ENCODE measurements at places on chromosomes 6 and 20.

DNA sequence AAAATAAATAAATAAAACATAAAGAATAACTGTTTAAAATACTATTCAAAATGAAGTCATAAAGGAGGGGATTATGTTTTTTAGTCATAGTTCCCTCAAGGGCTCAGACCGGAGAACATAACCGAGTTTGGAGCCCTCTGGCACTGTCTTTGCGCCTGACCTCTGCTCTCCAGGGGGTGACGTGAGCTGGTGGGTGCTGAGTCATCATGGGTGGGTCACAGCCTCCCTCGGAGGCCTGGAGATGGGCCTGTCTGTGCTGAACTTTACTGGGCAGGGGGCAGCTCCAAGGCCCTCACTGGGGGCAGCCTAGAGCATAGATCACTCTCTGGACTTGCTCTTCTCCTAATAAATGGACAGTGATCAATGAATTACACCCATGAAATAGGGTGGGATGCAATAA, 3.1 kb upstream of the MAVS start:
- DNase-seq = peak; percentile 43

DNA sequence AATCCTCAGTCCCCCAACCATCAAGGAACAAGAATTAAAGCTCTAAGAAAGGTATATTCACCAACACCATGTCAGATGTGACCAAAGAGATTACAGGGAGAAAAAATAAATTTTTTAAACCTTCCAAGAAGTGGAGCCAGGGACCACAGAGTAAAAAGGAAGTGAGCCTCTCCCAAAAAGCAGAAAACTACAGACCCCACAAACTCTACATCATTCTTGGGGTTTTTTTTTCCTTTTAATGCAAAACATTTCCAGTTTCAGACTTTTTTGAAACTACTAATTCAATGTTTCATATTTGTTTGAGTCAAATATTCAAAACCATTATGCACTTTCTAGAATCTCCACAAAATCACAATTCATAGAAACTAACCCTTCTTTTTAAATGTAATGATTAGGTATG, 6.8 kb upstream of the IL17F start:
- no peak for DNase-seq

GRCh38 chr6:13384966-13385365, 56.6 kb upstream of the TBC1D7 start:
- DNase-seq = no peak

GRCh38 chr6:107806691-107807090, 17.4 kb downstream of the SCML4 start:
- no peak for DNase-seq

DNA sequence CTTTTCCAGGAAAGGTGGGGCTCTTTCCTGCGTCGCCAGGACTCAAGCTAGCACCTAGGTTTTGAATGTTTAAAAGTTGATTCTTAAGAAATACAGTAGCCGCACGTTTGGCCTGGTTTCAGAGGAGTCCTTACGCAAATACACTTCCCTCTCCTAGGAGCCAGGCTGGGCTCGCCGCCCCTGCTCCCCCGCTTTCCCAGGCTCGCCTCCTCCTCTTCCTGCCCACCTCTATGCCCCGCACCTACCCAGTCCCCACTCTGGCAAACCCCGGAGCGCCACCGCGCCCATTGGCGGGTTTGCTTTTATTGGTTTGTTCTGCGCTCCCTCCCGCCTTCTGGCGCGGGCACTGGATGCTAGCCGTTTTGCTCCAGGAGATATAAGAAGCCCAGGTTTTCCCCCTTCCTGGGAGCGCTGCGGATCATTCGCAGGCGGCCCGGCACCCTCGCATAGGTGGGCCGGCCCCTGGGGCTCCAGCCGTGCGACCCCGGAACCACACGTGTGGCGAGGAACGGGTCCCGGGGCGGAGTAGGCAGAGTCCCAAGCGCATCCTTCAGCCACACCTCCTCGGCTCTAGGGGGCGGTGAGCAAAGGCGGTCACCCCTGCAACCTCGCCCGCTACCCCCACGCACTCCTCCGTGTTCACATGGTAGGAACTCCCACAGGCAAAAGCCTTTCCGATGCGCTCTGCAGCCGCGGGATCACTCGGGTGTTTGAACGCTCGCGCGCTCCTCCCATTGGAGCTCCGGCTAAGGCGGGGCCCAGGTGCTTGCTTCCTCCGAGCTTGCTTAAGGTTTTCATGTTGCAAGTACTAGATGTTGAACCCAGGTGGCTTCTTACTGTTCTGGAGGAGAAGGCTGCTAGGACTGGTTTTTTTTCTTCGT, 119.0 kb downstream of the RTN4IP1 start:
- DNase-seq = peak; percentile 76

DNA sequence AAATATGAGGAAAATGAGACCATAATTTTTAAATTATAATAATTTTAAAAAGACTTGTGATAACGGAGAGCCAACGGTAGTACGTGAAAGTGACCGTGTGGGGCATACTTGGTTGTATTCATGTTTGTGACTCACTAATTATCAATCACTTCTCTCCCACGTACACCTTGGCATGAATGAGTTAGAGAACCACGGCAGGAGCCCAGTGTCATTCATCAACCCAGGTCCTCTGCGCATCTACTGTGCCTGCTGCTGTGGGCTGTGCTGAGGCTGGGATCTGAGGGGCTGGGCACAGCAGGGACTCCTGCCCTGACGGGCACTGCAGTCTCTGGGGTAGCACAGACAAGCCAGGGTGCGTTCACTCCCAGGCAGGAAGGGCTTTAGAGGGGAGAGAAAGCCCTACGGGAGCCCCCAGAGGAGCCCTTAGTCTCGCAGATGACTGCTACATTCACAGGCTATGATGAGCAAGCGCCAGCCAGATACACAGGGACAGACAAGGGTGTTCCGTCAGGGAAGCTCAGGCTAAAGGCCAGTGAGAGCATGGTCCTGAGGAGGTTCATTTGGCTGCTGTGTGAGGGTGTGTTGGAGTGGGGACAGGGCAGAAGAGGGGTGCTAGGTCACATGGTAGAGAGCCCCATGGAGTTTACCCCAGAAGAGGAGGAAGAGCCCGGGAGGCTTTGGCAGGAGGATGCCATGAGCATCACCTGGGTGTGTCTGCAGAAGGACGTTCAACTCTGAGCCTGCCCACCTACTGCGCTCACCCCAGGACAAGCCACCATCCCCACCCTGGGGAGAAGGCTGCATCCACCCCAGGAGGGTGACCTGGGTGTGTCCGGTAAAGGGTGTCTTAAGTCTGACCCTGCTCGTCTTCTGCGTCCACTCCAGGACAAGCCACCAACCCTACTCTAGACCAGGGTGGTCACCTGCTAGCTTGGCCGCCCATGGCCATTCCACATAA, 8.2 kb upstream of the RPS6KA2 start:
- no peak for DNase-seq

DNA sequence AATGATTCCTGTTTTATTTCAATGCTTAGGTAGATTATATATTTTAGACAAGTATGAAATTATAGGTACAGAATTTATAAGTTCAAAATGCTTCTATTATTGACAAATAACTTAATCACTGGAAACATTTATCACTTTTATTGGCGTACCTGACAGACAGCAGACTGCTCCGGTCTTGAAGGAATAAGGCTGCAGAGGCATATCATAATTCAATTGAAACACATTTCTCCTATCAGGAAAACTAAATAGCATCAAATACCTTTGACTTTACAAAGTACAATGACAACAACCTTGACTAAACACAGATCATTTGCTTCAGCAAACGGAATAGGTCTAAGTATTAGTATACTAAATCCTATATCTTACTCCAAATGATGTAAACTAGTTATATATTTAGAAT, 91.3 kb downstream of the GRIK2 start:
- no peak for DNase-seq

- DNase-seq = peak; percentile 2
Measured at GRCh38 chr6:96391776-96392360, 129.7 kb upstream of the UFL1 start.

- DNase-seq = no peak
Measured at GRCh38 chr6:170368544-170368943, 62.0 kb downstream of the FAM120B start.

DNA sequence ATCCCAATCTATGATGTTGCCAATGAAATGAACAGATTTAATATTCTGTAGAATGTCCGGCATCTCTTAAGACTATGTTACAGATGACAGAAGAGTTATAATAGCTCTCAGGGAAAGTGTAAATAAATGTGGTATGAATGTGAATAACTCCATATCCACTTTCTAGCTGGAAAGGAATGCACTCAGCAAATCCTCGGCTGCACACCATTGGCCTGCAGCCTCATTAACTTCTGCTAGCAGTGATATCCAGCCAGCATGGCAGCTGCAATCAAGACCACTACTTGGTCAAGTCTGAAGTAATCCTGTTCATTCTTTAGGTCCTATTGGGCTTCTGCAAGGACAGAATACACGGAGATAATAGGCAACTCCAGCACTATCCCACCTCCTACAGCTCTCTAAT, 17.3 kb upstream of the MICA start:
- no peak for DNase-seq

DNA sequence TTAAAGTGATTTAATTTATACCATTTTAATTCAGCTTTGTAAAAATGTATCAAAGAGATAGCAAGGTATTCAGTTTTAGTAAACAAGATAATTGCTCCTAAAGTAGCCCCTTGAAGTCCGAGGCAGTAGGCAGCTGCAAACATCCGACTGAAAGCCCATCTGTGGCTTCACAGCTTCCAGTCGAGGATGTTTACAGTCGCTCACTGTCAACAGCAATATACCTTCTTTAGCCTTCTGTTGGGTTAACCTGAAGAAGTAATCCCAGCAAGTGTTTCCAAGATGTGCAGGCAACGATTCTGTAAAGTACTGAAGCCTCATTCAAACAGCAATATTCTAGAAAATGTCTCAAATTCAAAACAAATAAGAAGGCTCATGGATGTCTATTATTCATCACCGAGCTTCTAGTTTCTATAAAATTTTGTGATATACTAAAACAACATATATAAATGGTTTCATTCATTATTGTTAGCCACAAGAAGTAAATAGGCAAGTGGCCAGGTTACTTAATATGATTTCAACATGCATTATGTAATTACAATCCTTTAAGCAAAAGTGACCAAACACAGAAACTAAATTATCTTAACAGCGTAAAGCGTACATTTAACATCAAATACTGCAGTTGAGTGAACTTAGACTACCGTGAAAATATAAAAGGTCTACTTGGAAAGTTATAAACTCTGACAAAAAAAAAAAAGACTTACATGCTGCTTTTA, 115.0 kb downstream of the OGFRL1 start:
- no peak for DNase-seq

DNA sequence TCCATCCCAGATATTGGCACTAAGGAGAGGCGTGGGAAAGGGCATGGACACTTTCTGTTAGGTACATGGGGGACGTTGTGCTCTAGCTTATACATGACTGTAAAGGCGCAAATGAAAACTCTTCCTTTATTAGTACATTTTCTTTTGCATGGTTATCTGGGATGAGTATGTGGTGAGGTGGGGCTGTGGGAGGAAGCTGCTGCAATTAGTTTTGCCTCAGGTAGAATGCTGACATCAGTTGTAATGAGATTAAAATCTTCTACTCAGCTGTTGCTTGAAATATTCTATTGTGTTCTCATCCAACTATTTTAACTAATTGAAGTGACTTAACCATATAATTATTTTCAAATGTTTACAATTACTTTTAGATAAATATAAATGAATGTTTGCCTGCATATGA, 218.3 kb upstream of the FLRT3 start:
- DNase-seq = no peak

DNA sequence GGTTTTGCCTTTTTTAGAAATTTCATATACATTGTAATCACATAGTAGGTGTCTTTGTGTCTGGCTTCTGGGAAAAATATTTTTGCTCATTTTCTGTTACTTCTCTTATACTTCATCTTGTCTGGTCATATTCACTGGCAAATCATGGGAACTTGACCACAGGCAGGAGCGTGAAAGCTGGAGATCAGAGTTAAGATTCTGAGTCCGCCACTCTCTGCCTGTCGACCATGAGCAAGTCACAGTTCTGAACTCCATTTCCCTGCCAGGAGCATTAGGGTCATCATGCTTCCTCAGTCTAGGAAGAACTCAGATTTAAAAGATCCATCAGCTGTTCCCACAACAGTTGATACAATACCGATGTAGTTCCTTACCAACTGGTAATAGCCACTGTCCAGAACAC, 12.4 kb upstream of the SCGN start:
- DNase-seq = no peak

DNA sequence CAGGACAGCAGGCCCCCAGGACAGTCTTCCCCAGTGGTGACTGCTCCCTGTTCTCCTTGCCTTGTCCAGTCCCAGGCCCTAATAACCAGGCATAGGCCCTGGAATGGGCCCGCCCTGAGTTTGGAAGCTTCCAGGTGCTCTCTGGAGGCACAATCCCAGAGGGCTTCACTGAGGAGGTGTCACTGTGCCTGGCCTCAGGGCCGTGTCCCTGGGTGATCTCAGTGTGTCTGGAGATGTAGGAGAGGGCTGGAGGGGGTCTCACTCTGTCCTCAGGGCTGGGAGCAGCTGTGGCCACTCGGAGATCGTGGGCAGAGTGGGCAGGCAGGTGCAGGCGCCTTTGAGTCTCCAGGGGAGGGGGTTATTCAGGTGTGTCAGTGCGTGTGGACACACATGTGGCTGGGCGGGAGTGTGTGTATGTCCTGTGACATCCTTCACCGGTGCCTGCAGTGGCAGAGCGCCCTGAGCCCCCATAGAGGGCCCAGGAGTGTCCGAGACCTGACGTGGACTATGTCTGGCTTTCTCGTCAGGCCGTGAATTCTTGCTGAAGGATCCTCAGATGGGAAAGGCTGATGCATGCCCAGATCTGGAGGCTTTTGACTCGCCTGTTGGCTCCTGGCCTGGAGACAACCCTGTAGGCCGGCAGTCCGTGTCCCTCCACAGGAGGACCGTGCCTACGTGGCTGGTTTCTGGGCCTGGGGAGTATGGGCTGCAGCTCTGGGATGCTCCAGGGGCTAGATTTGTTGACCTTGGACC, 5.5 kb upstream of the NPBWR2 start:
- no peak for DNase-seq

- peak; percentile 53 for DNase-seq
Measured at GRCh38 chr6:39657355-39658135, 67.7 kb downstream of the KIF6 start.

GRCh38 chr6:24522228-24523176, 27.7 kb downstream of the ALDH5A1 start:
- DNase-seq = no peak

DNA sequence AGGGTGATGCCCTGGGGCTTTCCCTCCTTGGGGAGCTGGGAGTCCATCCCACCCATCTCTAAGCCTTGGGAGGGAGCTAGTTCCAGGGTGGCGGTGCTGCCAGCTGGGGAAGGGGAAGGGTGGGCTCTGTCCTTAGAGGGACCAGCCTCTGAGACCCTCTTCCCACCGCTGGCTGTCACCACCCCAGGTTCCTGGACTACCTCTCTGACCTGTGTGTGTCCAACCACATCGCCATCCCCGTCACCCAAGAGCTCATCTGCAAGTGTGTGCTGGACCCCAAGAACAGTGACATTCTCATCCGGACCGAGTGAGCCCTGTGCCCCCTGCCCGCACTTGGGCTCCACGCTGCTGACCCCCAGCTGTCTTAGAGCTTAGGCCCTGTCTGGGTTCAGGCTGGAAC, 43.2 kb downstream of the UQCC2 start:
- DNase-seq = no peak

- DNase-seq = no peak
Measured at GRCh38 chr6:118641042-118641441, 10.3 kb downstream of the CEP85L start.

Measured in fibroblast of skin of right biceps (primary cell).